ENCODE measurements at places on chromosomes 5 and 9.

- DNase-seq, result no peak
These were observed 124.8 kb downstream of the RANBP17 start for GRCh38 chr5:170986598-170986997.

DNA sequence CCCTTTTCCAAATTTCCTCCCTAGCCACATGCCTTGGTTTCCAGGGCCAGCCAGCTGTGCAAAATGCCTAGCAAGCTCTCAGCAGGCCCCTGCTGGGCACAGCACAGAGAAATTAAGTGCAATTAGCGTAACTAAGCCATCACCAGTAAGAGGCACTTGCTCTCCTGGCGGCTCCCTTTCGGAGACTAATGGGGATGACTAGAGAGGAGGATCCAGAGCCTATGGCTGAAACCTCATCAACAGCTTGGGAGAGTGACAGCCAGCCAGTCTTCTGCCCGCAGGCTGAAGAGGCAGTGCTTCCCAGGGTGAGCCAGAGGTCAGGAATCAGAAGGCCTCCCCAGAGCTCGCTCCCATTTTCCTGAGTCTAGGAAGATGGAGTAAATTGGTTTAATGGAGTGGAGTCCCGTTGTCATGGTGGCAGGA is 108.4 kb downstream of the KCNIP1 start:
- no peak for DNase-seq

- no peak for DNase-seq
These were observed 896 bp downstream of the EBF1 start for GRCh38 chr5:159098603-159099436.

DNA sequence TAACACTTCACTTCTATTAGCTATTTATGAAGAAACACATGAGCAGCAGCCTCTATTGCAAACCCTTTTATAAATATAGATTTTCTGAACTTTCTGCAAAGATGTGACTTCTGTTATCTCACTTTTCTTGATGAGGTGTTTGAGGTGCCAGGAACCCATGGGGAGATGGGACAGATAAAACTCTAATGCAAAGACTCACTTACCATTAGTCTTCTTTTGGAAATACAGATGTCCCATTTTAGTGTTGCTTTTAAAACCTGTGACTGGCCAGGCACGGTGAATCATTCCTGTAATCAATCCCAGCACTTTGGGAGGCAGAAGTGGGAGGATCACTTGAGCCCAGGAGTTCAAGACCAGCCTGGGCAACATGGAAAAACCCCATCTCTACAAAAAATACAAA is 171.3 kb upstream of the GAS1 start:
- no peak for DNase-seq

GRCh38 chr9:76817489-76817888 is 53.3 kb downstream of the PCA3 start:
- DNase-seq, result no peak

DNA sequence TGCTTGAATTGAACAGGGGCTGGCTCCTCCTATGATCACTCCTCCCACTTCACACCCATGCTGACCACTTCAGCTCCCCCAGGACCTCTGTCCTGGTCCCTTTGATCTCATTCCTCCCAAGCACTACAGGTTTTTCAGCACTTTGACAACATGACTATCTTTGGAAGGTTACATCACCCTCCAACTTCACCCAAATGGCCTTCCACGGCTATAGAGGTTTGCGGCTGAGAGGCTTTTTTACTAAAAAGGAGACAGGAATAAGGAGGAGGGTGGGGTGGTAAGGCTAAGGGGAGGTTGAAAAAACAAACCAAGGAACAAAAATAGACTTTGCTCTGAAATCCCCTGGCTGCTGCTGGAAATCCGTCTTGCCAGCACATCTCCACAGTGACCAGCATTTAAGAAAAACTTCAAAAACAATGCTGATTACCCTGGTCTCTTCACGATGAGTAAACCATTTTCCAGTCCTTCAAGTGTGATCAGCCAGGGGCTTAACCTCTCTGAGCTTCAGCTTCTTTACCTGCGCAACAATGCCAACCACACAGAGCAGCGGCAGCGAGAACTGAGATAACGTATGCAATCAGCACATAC is 102.7 kb downstream of the DPYSL3 start:
- no peak for DNase-seq

GRCh38 chr9:70352356-70352755 is 62.1 kb downstream of the KLF9 start:
- DNase-seq, result no peak

DNA sequence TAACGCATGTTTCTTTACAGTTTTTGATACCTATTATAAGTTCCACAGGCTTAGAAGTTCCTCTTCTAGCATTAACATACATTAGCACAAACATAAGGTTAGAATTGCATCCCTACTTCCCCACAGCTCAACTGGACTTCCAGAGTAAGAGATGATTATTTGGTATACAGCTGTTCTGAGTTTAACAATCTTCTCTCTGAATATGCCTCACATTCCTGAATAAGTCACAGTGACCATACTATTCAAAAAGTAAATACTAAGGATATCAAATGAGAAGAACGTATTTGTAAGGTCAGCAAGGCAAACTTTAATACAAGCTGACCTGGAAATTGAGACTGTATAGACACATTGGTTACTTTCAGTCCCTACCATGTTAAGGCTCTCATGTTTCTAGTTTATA is 21.3 kb downstream of the NR6A1 start:
- DNase-seq, result no peak

GRCh38 chr9:110282018-110282738 is 25.9 kb upstream of the TXN start:
- no peak for DNase-seq

GRCh38 chr9:602716-603115 is 238.8 kb upstream of the DMRT1 start:
- DNase-seq, result no peak

- DNase-seq, result no peak
These were observed 52.8 kb downstream of the CAST start for GRCh38 chr5:96714951-96715451.

GRCh38 chr5:125189531-125189941 is 443.1 kb upstream of the ZNF608 start:
- no peak for DNase-seq

DNA sequence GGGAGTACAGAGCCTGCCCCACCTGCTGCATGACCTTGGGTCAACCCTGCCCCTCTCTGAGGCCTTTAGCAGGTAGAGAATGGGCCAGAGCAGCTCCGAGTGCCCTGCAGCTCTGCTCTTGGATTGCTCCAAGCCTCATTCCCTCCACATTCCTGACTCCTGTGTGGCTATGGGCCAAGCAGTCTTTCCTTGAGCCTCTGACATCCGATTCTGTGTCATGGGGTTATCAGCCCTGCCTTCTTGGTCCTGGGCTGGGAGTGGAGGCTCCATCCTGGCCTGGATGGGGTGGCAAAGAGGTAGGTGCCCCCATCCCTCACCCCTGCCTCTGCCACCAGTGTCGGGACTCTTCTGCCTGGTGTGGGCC is 13.7 kb downstream of the FPGS start:
- no peak for DNase-seq

DNA sequence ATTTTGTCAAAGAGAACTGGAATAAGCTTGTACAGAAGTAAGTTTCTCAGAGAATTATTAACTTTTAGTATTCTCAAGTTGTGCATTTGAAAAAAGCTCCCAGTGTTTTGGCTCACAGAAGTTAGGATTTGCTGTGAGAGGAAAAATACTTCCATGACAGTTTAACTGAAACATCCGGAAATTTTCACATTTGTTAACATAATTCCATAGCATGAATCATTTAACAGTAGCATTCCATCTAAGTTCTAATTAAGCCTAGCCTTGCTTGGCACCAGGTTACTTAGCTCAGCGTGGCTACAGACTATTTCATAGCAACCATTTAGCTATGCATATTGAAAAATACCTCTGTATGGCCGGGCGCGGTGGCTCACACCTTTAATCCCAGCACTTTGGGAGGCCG is 90.8 kb downstream of the LNPEP start:
- DNase-seq, result no peak

- DNase-seq, result no peak
These were observed 105.8 kb downstream of the ISL1 start for GRCh38 chr5:51488803-51489642.

DNA sequence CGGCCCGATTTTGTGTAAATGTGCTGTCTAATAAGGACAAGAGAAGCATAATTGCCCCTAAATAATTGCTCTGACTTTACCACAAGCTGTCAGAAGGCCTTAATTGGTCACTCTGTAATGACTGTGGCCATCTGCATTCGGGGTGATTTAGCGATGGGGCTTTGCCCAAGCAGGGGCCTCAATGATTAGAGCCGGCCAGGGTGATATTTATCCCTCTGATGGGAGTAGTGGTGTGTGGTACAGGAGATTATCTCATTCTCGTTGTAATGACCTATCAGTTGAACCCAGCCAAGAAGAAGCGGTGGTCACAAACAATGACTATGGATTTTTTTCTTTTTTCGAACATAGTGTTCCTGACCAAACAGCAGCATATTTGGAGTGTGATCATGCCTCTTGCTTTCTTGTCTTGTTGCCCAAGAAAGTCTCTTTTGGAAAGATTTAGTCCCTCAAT is 72.0 kb upstream of the SAP30L start:
- no peak for DNase-seq

- DNase-seq, result no peak
These were observed 330.4 kb upstream of the EDIL3 start for GRCh38 chr5:84715091-84715490.

GRCh38 chr5:146813346-146814157 is 65.0 kb downstream of the PPP2R2B start:
- no peak for DNase-seq

GRCh38 chr9:126608551-126608950 is 5.2 kb upstream of the LMX1B start:
- DNase-seq, result no peak

GRCh38 chr9:5735072-5735471 is 97.8 kb downstream of the ERMP1 start:
- no peak for DNase-seq

- no peak for DNase-seq
These were observed 40.7 kb downstream of the FAM114A2 start for GRCh38 chr5:153998010-153998409.

DNA sequence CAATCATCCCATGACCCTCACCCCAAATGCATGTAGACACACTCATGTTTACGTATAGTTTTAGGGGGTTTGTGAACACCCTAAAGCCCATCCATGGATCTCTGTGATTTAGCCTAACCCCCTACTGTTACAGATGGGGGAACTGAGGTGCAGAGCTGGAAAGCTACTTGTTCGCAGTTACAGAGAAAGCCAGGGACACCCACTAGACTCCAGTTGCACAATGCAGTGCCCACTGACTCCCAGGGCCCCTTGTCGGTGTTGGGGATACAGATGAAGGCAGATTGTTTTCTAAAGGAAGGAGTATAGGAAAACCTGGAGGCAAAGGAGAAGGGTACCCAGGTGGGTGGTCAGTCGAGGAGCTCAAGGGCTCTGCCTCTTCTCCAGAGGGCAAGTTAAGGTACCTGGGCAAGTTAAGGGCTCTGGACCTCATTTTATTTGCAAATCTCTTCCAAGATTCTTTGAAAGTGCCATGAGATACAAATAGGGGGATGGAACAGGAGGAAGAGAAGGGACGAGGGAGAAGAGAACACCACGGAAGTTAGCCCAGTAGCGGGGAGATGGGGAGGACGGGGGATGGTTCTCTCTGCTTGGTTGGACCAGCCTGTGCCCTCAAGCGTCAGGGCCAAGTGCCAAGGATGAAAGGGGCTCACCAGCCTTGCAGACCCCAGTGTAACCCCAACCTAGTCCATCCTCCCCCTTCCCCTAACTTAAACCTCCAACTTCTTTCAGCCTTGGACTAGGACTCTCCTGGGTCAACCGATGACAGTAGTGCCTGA is 958 bp downstream of the MYOZ3 start:
- no peak for DNase-seq

GRCh38 chr5:131396015-131396414 is 132.2 kb downstream of the CDC42SE2 start:
- DNase-seq, result no peak

DNA sequence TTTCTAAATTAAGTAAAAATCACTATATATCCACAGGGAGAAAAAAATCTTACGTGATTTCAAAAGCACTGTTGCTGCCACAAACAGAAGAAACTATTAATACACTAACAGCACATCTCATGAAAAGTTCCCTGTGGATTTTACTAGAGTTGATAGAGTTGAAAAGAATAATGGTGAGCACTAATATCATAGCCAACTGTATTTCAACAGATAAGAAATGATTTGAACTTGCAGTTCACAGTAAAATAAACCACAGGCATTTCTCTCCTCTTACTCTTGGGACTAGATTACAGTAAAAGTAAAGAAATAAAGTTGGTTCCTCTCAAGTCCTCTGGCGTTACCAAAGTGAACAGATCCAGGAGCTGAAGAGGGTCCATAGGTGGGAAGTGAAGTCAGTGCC is 27.9 kb downstream of the AGTPBP1 start:
- no peak for DNase-seq

DNA sequence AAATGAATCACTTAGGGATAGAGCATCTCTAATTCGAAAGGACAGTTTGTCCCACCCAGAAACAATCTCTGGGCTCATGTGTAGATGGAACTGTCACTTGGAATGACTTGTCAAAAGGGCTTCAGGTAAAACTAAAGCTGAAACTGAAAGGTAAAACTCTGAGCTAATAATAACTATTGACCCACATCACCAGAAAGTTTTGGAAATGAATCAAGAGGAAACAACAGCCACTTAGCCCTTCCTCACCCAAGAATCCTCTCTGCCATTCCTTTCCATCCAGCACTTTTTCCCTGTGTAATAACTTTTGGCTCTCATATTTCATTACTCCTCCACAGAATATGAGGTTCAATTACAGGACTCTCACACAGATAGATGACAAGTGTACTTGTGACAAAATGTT is 14.0 kb upstream of the GLRX start:
- DNase-seq, result no peak

DNA sequence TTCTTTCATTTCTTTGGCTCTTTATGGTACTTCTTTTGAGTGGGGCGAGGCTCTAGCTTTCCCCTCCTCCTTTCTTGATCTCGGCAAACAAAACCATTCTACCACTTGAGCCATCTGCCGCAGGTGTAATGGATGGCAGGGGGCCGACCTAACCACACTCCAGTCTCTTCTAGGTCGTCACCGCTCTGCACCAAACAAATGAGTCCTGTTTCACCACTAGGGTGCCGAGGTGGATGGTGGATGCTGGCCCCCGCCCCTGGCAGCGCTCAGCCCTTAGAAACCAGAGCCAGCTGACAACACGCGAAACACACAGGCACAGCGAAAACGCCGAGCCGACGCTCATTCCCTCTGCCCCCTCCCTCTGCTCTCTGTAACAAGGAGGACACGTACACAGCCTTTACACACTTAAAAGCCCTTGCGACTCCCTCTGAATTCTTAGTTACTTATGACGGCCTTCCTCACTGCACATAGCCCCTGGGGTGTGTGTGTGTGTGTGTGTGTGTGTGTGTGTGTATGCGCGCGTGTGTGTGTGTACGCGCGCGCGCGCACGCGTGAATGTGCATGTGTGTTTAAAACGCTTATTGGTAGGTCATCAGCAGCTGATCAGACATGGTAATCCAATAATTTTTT is 199.4 kb downstream of the MEF2C start:
- no peak for DNase-seq

Data from activated T-helper 1 cell treated with anti-CD3 and anti-CD28 coated beads, Interleukin-2, amount 50 U/mL, for 16 hours (primary cell).